ENCODE measurements at places on chromosomes 2 and 18.

- no peak overlapping the region for H3K4me3 ChIP-seq
- H3K27ac ChIP-seq: no peak overlapping the region
- DNase-seq: no peak
- no peaks in the 10 kb centered on the region for H3K36me3 ChIP-seq
- no peaks in the 10 kb centered on the region for H3K4me1 ChIP-seq
- no peaks in the 10 kb centered on the region for H3K27me3 ChIP-seq
These were observed 231.5 kb downstream of the AFF3 start for GRCh38 chr2:99910902-99911301.

DNA sequence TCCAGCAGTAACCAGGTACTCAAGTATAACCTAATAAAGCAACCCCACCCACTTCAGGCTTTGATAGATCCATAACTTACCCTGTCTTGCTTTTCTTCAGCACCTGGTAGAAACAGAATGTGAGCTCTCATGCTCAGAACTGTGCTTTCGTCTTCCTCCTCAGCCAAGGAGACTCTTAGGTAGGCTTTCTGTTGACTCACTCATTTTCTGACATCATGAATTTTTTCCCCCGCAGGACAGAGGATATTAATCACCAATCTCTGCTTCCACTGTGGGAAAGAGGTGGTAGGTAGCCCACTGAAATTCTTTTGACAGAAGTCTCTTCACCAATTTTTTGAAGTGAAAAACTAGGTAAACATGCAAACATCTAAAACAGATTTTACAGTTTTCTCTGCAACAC lies 241.2 kb upstream of the KCNJ3 start:
- no peak for DNase-seq
- no peaks in the 10 kb centered on the region for H3K4me1 ChIP-seq
- no peaks in the 10 kb centered on the region for H3K27me3 ChIP-seq
- H3K4me3 ChIP-seq: no peak overlapping the region
- no peaks in the 10 kb centered on the region for H3K36me3 ChIP-seq
- no peak overlapping the region for H3K27ac ChIP-seq

DNA sequence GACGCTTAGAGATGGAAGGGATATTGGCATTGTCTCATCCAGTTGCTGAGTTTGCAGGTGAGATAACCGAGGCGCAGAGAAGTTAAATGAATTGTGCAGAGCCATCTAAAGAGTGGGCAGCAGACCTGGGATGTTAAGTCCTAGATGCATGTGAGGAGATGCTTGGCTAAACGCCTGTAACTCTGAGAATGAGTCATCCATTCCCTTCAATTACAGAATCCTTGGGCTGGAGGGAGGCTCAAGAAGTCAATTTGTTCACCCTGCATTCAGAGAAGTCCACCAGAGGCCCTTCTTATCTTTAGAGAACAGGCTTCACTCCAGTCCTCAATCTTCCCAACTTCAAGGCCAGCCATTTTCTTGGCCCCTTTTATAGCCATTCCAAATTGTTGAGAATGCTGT lies 1.6 kb downstream of the EHD3 start:
- H3K4me3 ChIP-seq: no peak overlapping the region
- DNase-seq: no peak
- H3K27me3 ChIP-seq: no peaks in the 10 kb centered on the region
- H3K36me3 ChIP-seq: no peaks in the 10 kb centered on the region
- H3K27ac ChIP-seq: no peak overlapping the region

GRCh38 chr2:232523682-232524597 lies 2.0 kb upstream of the CHRND start:
- H3K27ac ChIP-seq: no peak overlapping the region
- no peaks in the 10 kb centered on the region for H3K36me3 ChIP-seq
- H3K4me3 ChIP-seq: peak overlapping the region; percentile 10
- no peak for DNase-seq

DNA sequence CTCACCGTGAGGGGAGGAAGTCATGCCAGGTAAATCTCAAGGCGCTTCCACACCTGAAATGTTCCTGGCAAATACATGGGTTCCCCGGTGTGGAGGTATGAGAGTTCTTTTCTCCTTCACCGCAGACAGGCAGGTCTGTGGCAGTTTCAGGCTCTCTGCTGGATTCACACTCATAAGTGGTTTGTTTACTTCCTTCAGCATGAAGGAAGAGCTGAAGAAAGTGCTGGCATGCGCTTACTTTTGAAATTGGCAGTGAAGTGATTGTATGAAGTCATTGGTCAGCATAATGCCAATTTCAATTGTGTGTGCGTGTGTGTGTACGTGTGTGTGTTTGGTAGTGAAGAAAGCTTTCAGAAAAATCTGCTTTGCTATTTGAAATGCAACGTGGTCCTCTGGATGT lies 43.4 kb downstream of the RNF144A start:
- peak overlapping the region; percentile 80 for H3K27ac ChIP-seq
- no peaks in the 10 kb centered on the region for H3K36me3 ChIP-seq
- peaks cover 19% of the 10 kb centered on the region for H3K4me1 ChIP-seq
- H3K4me3 ChIP-seq: no peak overlapping the region
- H3K27me3 ChIP-seq: no peaks in the 10 kb centered on the region

DNA sequence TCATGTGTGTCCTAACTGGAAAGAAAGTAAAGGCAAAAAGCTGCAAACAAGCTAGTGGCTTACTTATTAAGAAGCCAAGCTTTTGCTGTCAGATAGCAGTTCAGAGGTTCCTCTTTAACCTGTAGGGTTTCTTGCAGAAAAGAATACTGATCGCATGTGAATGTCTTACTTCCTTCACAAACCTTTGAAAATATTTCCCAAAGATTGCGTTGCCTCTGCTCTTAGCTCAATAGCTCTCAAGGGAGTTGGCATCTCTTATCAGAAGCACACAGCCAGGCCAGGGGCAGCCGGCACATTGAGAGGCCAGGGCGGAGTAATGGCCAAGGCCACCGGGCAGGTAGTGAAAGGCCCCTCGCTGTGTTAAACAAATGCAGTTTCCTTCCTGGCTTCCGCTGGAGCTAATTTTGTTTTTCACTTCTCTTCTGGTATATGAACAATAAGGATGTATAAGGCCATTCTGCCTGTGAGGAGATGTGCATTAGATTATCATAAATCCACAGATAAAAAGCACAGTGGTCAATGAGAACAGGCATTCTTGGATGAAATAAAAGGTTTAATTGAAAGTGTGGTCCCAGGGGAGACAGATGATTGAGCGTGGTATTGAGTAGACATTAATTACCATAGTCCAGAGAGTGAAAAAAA lies 542.4 kb upstream of the NRP2 start:
- no peak overlapping the region for H3K4me3 ChIP-seq
- DNase-seq: peak; percentile 17
- H3K36me3 ChIP-seq: no peaks in the 10 kb centered on the region
- H3K27me3 ChIP-seq: no peaks in the 10 kb centered on the region

DNA sequence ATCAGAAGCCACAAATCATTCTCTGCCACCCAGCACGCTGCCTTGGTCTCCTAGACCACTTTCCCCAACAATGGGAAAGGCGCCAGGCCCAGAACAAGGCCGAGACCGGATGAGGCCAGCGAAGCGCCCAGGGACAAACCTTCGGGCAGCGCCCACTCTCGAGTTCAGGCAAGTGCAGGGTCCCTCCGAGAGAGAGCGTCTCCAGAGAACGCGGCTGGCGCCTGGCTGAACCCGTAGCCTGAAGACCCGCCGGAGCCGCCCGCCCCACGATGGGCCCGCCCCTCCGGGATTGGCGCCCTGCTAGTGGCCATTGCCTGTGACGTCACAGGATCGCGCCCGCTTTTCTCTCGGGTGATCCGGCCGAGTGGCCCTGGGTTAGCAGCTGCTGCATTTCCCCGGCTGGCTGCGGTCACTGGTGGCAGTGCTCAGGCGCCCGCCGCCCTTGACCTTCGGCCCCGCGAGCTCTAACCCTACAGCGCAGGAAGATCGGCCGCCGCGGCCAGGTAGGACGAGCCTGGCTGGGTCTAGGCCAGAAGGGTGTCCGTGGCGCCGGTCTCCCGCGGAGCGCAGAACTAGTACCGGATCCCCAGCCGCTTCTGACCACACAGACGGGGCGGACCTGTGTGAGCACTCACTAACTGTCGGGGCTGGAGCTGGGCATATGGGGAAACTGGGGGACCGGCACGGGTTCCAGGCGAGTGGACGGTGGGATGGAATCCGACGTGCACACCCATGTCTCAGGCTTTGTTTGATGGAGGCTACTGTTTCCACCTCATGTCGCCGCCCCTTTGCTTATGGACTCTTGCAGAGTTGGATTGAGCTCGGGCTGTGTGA lies at the start of gene FAHD2A:
Gene FAHD2A, plus strand, starts transcription at position 339 of the 834 bp plus-strand sequence. CDS start 2,851 bp downstream, outside the sequence.
- H3K27ac ChIP-seq: peak within 1 kb of the TSS; percentile 90
- H3K4me3 ChIP-seq: peak within 1 kb of the TSS; percentile 50

DNA sequence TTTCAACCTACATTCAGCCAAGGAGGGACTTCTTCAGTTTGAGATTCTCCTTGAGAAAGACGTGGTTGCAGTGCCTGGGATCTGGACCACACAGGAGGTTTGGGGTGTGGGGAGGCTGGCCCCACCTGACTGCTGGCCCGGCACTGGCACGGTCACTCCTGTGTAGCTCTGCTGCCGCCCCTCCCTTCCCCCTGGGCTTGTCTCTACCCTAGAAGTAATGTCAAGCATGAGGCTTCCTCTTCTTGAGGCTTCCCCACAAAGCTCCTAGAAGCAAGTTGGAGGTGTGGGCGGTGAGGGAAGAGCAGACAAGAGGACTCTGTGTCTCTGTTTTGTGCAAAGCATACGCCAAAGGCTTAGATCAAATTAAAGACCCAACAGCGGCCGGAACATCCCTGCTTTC lies 8.7 kb downstream of the KLHL29 start:
- no peak for DNase-seq
- H3K27me3 ChIP-seq: no peaks in the 10 kb centered on the region
- H3K27ac ChIP-seq: no peak overlapping the region
- H3K4me3 ChIP-seq: no peak overlapping the region
- no peaks in the 10 kb centered on the region for H3K4me1 ChIP-seq

GRCh38 chr2:201267278-201268030 lies 7.1 kb downstream of the CASP8 start:
- H3K36me3 ChIP-seq: no peaks in the 10 kb centered on the region
- H3K27ac ChIP-seq: no peak overlapping the region
- no peaks in the 10 kb centered on the region for H3K4me1 ChIP-seq
- no peak overlapping the region for H3K4me3 ChIP-seq
- DNase-seq: no peak

DNA sequence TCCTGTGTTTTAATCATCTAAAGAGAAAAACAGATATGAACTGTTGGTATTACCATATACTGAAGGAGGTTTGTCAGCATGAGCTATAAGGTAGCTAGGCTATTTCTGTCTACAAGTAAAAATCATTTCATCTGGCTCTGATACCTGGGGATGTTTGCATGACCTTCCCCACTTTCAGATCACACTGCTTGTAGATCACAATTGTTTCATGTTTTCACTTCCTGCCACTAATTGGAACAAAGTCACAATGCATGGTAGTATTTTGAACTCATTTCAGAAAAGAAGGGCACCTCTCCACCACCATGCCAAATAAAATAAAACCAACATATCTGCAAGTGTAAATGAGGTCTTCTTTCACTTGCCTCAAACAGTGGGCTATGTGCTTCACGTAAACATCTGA lies 37.8 kb downstream of the NYAP2 start:
- no peak for DNase-seq
- H3K27me3 ChIP-seq: no peaks in the 10 kb centered on the region
- no peaks in the 10 kb centered on the region for H3K4me1 ChIP-seq

DNA sequence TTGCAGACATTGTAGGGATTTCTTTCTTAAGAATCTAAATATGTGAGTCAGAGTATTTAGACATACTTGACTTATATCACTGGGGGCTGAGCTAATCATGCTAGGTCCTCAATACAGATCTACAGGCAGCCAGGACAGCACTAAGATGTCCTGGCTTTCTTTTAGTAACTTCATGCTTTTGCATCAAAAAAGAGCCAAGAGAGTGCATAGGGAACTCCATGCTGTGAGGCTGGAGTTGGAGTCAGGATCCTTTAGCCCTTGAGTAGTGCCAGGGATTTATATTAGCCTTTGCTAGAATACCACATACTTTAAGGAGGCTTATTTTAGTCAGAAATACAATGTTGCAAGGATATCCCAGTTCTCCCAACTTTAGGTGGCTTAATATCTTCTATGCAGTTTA lies 289.7 kb downstream of the CCDC85A start:
- H3K4me3 ChIP-seq: no peak overlapping the region
- DNase-seq: no peak

DNA sequence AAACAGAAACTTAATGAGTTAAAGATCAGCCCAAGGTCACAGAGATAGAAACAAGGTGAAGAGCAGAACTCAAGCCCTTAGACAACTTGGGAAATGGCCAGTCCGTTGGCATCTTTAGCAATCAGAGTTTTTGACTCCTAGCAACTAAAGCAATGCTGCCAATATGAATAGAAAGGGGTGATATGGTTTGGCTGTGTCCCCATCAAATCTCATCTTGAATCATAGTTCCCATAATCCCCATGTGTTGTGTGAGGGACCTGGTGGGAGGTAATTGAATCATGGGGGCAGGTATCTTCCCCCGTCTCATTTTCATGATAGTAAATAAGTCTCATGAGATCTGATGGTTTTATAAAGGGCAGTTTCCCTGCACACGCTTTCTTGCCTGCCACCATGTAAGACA lies 170.2 kb downstream of the DDX1 start:
- H3K27me3 ChIP-seq: no peaks in the 10 kb centered on the region
- H3K36me3 ChIP-seq: no peaks in the 10 kb centered on the region
- H3K27ac ChIP-seq: no peak overlapping the region
- H3K4me3 ChIP-seq: no peak overlapping the region

DNA sequence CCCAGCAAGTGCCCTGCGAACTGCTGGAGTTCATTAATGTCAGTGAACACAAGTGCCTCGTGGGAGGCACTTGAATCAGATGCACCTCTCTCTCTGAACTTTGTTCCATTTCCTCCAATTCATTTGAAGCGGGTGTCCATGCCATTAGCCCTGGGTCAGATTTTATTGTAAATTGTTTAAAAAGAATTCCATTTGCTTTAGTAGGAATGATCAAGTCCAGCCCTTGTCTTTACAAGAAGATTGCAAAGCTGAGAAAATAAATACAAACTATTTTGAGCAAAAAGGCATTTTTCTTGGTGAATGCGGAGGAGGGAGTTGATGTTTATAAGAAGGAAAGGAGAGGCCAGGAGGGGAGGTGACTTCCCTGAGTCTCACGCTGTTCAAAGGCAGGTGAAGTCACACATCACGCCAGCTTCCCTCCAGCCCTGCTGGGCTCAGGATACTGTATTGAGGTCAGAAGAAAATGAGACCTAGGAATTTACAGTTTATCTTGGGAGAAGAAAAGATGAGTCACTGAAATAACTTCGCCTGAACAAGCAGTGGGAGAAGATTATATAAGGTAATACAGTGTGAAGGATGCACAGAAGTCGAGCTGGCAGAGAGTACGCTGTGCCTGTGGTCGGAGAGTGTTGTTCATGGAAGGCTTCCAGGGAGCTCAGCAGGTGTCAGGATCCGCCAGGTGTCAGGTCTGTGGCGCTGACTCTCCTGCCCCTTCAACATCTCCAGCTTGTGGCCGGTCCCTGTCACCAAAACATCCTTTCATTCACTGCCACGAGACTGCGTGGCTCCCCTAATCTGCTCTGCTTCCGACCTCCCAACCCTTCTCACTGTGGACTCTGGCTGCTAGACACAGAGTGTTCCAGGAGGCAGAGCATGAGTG lies 36.5 kb downstream of the EFR3B start:
- no peaks in the 10 kb centered on the region for H3K27me3 ChIP-seq
- H3K27ac ChIP-seq: no peak overlapping the region
- no peaks in the 10 kb centered on the region for H3K36me3 ChIP-seq
